Endothelial cell of coronary artery (primary cell): ENCODE measurements at places on chromosomes 7 and 10. TPM values are rescaled to one million over a fixed set of nuclear protein-coding genes. Genes with fewer than 3 reads are reported as not detected.

Gene EGR2
- total RNA-seq, result 0.09 and 0.18 TPM in 2 replicates

Gene SPDYE1
- not detected in 2 replicates for total RNA-seq

Gene CLDN3
- 0.09 TPM in 2 replicates for total RNA-seq

Gene CALHM3
- not detected in 2 replicates for total RNA-seq

Gene EBF3
- 0.54 and 3.1 TPM in 2 replicates for total RNA-seq

Gene FAM241B
- 0.18 and 0.28 TPM in 2 replicates for total RNA-seq

Gene DEPP1
- total RNA-seq, result 237 and 266 TPM in 2 replicates

Gene ITIH2
- total RNA-seq, result under 0.01 TPM in 1 of 2 replicates, not detected in the other

Gene TSPAN14
- total RNA-seq, result 67.5 and 89.7 TPM in 2 replicates

Gene PIK3AP1
- total RNA-seq, result under 0.01 and 0.18 TPM in 2 replicates

Gene OR13A1
- total RNA-seq, result not detected in 2 replicates

Gene CCDC7
- 5.8 and 12.5 TPM in 2 replicates for total RNA-seq

Gene SFTPA1
- not detected in 2 replicates for total RNA-seq

Gene CHAT
- not detected in 2 replicates for total RNA-seq

Gene CHST3
- 10.0 and 16.8 TPM in 2 replicates for total RNA-seq

Gene HOXA4
- 0.18 and 0.85 TPM in 2 replicates for total RNA-seq

Gene TACR2
- total RNA-seq, result 0.09 TPM in 2 replicates

Gene EPDR1
- 0.18 and 14.8 TPM in 2 replicates for total RNA-seq

Gene LARP4B
- total RNA-seq, result 28.4 and 34.7 TPM in 2 replicates

Gene CDK1
- total RNA-seq, result 19.0 and 40.9 TPM in 2 replicates

Gene ELFN1
- 0.28 and 1.2 TPM in 2 replicates for total RNA-seq

Gene TMEM139
- total RNA-seq, result not detected in 2 replicates

Gene TBC1D12
- 7.8 and 12.0 TPM in 2 replicates for total RNA-seq

Gene ZNF853
- 0.54 and 1.3 TPM in 2 replicates for total RNA-seq

Gene SFRP4
- 0.09 and 8.9 TPM in 2 replicates for total RNA-seq

Gene MYL10
- total RNA-seq, result not detected in 2 replicates

Gene PDGFA
- total RNA-seq, result 76.9 and 90.8 TPM in 2 replicates

Gene RAB19
- 0.27 TPM in 1 of 2 replicates, not detected in the other for total RNA-seq

Gene SDK1
- 0.81 and 1.5 TPM in 2 replicates for total RNA-seq

Gene ADO
- total RNA-seq, result 15.1 and 17.8 TPM in 2 replicates

Gene NRCAM
- total RNA-seq, result 57.6 and 69.4 TPM in 2 replicates

Gene SLC25A28
- total RNA-seq, result 9.8 and 14.7 TPM in 2 replicates

Gene CALML3
- not detected in 2 replicates for total RNA-seq

Gene WIPF3
- total RNA-seq, result not detected in 2 replicates

Gene MINDY4
- total RNA-seq, result 2.6 and 4.0 TPM in 2 replicates

Gene PON1
- not detected in 2 replicates for total RNA-seq

Gene PLAU
- total RNA-seq, result 45.6 and 46.1 TPM in 2 replicates

Gene ADAM12
- 1.3 and 4.2 TPM in 2 replicates for total RNA-seq

Gene MCM7
- total RNA-seq, result 51.6 and 123 TPM in 2 replicates

Gene ITGB8
- total RNA-seq, result 6.7 and 7.1 TPM in 2 replicates

Gene MKRN1
- 49.0 and 59.7 TPM in 2 replicates for total RNA-seq

Gene HMX2
- not detected in 2 replicates for total RNA-seq
